ENCODE measurements at places on chromosomes 7 and 10.

GRCh38 chr7:18936265-18936664 lies 181.2 kb downstream of the TWIST1 start:
- no peak for DNase-seq

- DNase-seq = no peak
Measured at GRCh38 chr7:83541187-83541960, 107.6 kb downstream of the SEMA3E start.

- no peak for DNase-seq
Measured at GRCh38 chr7:141158561-141158960, 84.7 kb downstream of the TMEM178B start.

DNA sequence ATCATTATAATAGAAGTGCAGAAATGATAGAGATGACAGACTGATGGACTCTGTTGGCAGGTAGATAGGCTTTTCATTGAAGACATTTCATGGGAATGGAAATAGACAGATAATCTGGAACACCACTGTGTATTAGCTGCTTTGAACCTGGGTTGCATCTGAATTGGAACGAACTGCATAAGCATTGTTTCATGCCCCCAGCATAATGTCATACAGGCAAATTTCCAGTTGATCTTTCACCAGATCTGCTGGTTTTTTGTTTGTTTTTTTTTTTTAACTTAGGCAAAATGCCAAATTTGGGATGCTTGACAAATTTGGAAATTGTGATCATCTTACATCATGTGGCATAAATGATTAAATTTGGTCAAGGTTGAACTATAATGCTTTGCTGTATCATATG lies 172.1 kb upstream of the AOAH start:
- DNase-seq = no peak

GRCh38 chr7:128347647-128348097 lies 4.0 kb upstream of the RBM28 start:
- peak; percentile 65 for DNase-seq

DNA sequence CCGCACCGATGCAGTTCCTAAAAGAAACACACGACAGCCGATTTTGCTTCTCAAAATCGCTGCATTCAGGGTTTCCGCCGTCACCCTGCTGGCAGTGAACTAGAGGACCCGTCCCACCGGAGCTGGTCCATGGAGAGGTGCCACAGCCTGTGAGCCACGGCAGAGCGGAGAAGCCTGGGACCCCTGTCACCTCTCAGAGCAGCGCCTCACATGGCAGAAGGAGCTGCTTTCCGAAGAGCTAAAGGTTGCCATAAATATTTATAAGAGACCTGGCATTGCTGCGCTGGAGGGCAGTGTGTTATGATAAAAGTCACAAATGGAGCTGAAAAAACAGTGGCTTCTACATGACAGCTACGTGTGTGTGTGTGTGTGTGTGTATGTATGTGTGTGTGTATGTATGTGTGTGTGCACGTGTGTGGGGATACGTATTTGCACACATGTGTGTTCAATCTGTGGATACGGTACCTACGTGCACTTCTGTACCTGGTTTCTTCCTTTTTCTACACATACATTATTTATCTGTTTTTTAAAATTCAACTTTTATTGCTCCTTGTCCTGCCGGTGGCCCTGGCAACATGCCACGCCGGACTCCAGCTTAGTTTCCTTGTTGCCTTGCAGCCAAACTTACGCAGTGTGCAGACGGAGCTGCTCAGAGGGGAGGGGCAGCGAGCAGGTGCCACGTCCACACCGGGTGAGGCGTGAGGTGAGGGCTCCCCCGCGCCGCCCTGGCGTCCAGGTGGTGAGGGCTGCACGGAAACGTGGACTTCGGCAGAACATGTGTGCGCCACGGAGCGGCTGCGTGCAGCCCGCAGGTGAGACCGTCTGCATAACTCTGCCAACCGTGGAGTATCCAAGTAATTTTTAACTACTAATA lies 115.2 kb upstream of the PITRM1 start:
- no peak for DNase-seq

DNA sequence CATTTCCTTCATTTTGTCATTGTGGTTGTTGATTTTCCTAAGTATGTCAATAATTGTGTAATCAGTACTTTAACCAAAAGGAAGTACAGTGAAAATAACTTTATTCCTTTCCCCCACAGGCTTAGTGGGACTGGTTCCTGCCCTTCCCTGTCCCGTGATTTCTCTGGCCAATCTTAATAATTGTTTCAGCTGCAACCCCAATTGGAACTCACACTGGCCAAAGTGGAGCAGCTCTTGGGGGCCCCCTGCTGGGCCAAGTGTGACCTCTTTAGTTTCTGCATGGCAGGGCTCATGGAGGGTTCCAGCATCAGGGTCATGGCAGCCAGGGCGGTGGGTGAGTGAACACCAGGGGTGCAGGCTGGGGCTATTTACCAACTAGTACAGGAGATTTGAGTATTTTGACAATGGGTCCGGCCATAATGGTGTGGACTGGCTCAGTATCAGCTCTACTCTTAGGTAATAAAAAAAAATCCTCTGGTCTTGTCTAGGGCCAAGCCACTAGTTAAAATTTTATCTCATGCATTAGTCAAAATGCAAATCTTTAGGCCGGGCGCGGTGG lies 31.7 kb downstream of the CYCS start:
- DNase-seq = peak; percentile 90

DNA sequence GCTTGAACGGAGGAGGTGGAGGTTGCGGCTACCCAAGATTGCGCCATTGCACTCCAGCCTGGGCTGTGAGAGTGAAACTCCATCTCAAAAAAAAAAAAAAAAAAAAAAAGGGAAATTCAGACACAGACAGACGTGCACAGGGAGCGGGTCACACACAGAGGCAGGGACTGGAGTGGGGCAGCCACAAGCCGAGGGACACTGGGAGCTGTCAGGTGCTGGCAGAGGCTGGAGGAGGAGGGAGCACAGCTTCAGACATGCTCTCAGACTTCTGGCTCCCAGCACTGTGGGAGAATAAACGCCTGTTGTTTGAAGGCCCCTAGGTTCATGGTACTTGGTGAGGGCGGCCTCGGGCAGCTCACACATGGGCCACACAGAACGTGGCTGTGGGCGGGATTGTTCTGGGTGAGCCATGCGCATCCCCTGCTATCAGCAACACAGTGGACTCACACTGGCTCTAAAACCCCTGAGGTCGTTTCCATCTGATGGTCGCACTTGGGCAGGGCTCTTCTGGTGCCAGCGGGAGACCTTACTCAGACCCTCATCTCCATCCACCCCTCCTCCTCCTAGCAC lies 375.9 kb downstream of the DNAJB6 start:
- DNase-seq = no peak

GRCh38 chr7:107610323-107610722 lies 30.3 kb downstream of the BCAP29 start:
- no peak for DNase-seq

DNA sequence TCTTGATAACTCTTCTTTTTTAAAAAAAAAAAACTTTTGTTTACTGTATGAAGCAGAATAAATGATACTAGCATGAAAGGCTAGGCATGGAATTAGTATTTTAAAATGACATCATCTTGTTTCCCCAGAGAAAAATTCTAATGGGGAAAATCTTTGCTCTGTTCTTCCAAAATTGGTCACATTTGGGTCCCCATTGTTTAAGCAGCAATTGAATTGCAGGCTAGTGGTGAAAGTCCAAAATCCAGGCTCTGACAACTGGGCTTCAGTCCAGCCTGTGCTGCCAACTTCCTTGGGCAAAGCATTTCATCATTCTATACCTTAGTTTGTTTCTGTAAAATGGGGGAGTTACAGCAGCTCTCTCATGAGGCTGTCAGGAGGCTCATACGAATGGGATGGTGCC lies 726.4 kb downstream of the KCNMA1 start:
- DNase-seq = no peak

- DNase-seq = no peak
Measured at GRCh38 chr10:51567271-51567670, 132.1 kb downstream of the CSTF2T start.

- DNase-seq = no peak
Measured at GRCh38 chr10:102407425-102408130, 11.0 kb downstream of the PSD start.

GRCh38 chr10:128062881-128063563 lies 63.2 kb downstream of the MKI67 start:
- DNase-seq = peak; percentile 98

- no peak for DNase-seq
Measured at GRCh38 chr10:126527645-126528314, 139.5 kb upstream of the ADAM12 start.

GRCh38 chr10:62136931-62137330 lies 131.7 kb downstream of the RTKN2 start:
- DNase-seq = no peak

- DNase-seq = no peak
Measured at GRCh38 chr7:149104749-149105148, 14.2 kb upstream of the ZNF786 start.

DNA sequence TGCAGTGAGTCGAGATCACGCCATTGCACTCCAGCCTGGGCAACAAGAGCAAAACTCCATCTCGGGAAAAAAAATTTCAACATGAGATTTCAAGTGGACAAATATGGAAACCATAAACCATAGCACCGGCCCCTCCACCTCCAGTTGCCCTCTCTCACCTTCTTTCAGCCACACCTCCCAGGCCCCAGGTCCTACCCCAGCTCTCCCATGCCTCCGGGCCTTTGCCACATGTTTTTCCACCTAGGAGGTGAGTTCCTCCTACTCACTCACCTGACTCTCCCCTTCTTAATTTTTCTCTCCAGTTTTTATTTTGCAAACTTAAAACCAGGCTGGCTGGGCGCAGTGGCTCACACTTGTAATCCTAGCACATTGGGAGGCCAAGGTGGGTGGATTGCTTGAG lies 13.7 kb upstream of the CLDN4 start:
- DNase-seq = peak; percentile 10

DNA sequence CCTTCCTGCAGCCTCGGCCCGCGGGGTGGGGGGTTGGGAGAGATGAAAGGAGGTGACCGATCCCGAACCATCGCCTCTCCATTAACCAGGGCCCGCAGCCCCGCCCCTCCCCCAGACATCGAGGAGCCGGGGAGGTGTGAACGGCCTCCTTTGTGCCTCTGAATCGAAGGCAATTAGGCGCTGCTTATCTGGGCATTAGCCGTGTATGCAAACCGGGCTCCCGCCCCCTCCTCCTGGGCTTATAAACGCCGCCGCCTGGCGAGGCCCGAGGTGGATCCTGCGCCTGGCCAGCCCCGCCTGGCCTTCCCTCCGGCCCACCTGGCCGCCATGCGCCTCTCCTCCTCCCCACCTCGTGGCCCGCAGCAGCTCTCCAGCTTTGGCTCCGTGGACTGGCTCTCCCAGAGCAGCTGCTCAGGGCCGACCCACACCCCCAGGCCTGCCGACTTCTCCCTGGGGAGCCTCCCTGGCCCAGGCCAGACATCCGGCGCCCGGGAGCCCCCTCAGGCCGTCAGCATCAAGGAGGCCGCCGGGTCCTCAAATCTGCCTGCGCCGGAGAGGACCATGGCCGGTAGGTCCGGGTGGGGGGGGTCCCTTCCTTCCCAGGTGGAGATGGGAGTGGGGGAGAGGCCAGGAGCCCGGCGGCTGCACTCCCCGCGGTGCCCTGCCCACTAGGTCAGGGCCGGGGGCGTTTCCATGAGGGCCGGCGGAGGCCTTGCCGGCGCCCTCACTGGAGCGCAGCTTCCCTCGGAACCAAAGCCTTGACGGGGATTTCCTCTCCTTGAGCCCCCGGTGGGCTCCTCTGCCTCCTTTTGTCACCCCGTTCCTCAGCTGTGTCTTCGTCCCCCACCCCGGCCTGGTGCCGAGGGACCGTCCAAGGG lies at the start of gene VENTX:
Gene VENTX (plus strand): TSS at position 268 of the 878 bp plus-strand sequence. CDS start 60 bp downstream, at position 328.
- no peak for DNase-seq

GRCh38 chr7:105827151-105827875 lies 49.1 kb downstream of the ATXN7L1 start:
- DNase-seq = no peak

DNA sequence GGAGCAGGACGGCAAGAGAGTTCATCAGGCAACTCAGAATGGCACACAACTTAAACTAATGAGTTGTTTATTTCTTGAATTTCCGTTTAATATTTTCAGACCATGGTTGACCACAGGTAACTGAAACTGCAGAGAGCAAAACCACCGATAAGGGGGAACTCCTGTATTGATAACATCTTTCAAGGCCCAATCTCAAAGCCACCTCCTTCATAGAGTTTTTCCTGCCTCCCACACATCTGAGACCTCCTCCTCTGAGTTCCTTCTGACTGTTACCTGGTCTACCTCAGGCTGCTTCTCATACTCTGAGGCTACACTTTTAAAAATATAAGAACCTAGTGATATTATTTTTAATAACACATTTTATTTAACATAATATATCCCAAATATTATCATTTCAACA lies 341.5 kb upstream of the NPVF start:
- DNase-seq = no peak
